ENCODE measurements at places on chromosomes 4 and X. TPM values are rescaled to one million over a fixed set of nuclear protein-coding genes. Genes with fewer than 3 reads are reported as not detected.

Gene NLGN4X
- polyA plus RNA-seq, result 3.3 TPM

Gene ATP10D
- 17.4 TPM for polyA plus RNA-seq

Gene NUDT10
- 1.1 TPM for polyA plus RNA-seq

Gene PCDH10
- not detected for polyA plus RNA-seq

Gene TLR1
- polyA plus RNA-seq, result 6.0 TPM

Gene FMR1NB
- polyA plus RNA-seq, result not detected

Gene KIAA1210
- polyA plus RNA-seq, result not detected

Gene VCX2
- not detected for polyA plus RNA-seq

Gene SLC4A4
- polyA plus RNA-seq, result not detected

Gene IRF2
- 17.3 TPM for polyA plus RNA-seq

Gene SFRP2
- polyA plus RNA-seq, result 95.0 TPM

Gene TSPAN6
- not detected for polyA plus RNA-seq

Gene FAM47E
- polyA plus RNA-seq, result 2.7 TPM

Gene GNRHR
- 0.48 TPM for polyA plus RNA-seq

Gene FANCB
- polyA plus RNA-seq, result 1.7 TPM

Gene GAGE13
- not detected for polyA plus RNA-seq

Gene ABCB7
- 35.3 TPM for polyA plus RNA-seq

Gene GPRASP1
- polyA plus RNA-seq, result 17.5 TPM

Gene MAGEB6
- not detected for polyA plus RNA-seq

Gene TMPRSS11A
- polyA plus RNA-seq, result not detected

Gene PCDH11X
- 0.03 TPM for polyA plus RNA-seq

Gene RBM47
- polyA plus RNA-seq, result 1.8 TPM

Gene RPS6KA6
- polyA plus RNA-seq, result 4.3 TPM
